Activated CD8-positive, alpha-beta memory T cell treated with anti-CD3 and anti-CD28 coated beads for 4 hours (primary cell): ENCODE measurements at places on chromosomes 2 and 18.

GRCh38 chr18:3466045-3466444, 16.1 kb downstream of the TGIF1 start:
- no peak for DNase-seq

- DNase-seq: no peak
These were observed at the start of gene GRP for GRCh38 chr18:59219672-59220163. Gene GRP (plus strand): TSS chr18:59220158. CDS start chr18:59220266, 108 bp downstream.

- DNase-seq: no peak
These were observed 16.0 kb upstream of the LDLRAD4 start for GRCh38 chr18:13202571-13202970.

GRCh38 chr2:217948351-217948791, 54.4 kb downstream of the TNS1 start:
- no peak for DNase-seq

DNA sequence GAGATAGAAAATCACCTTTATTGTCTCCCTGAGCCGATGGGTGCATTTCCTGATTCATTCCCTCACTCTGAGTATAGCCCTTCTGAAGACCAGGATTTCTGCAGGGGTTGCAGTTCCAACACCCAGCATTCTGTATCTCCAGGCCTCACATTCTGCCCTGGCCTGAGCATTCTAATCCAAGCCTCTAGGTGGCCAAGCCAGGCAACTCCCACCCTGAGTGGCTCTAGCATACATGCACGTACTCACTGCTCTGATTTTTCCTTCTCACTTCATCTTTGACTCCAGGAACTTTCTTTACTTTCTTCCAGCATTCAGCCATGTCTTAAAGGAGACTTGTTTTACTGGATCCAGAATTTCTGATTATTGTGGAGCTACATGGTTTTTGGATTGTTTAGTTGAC, 100.7 kb upstream of the STK39 start:
- DNase-seq: no peak

DNA sequence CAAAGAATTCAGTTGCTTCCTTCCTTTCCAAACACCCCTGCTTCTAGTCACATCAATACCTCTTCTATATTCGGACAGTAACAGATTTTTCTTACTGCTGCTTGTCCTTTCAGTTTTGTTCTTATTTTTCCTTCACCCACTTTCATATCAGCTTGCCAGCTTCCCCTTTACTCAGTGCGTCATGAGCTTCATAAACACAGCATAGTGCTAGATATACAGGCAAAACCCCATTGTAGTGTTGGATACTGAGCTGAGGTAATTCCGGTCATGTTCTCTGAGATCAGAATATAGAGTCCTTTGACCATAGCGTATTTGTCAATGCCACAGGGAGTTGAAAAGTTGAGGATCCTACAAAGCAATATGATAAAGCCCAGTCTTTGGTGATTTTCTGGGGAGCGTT, 2.4 kb downstream of the FARP2 start:
- DNase-seq: no peak

GRCh38 chr2:207239754-207240494, 74.2 kb upstream of the KLF7 start:
- no peak for DNase-seq

- no peak for DNase-seq
These were observed 179.7 kb downstream of the HAUS1 start for GRCh38 chr18:46283895-46284295.

DNA sequence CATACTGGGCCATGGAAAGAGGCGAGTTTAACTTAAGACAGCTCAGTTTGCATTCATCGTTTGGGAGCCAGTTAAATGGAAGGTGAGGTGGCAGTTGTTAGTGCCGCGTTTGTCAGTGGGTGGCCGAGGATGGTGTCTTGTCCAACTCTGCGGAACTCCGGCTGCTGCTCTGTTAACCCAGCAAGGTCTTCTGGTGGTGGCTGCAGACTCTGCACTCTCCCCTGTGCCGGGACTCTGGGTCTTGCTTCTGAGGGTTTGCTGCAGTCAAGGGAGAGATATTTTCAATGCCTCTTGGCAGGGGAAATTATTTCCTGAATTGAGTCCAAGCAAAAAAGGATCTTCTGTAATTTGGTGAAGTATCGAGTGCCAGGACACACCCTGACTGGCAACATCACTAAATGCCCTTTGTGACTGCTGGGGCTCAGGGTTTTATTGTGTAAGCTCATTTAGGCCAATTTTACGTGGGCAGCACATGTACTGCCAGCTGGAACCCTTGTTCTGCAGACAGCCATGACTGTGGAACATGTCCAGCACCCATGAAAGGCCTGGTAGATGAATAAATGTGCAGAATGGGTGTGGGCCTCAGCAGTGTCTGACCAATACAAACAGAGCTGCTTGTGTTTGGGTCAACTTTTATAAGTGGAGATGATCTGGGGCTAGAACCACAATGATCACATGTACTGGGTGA, 58.1 kb downstream of the IL1R2 start:
- no peak for DNase-seq

- DNase-seq: no peak
These were observed 46.3 kb upstream of the SLC39A10 start for GRCh38 chr2:195610717-195611116.

- no peak for DNase-seq
These were observed 28.7 kb upstream of the RAB1A start for GRCh38 chr2:65158557-65158956.

DNA sequence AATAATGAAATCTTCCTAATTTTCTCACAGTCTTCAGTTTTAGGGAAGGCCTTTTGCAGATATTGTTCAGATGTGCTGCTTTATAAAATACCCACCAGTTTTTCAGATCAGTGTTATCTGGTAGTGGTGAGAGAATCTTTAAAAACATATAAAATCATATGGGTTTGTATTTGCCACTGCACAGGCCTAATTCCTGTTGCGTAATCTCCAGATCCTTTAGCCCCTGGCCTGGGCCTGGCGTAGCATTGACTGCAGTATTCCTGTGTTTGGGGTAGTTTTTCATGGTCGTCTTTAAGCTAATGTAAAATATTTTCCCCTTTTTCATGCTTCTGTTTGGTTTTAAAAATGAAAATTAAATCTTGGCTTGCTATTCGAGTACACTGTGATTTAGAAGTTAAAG, 43.2 kb downstream of the TSHZ1 start:
- no peak for DNase-seq

GRCh38 chr2:43311276-43311675, 84.9 kb upstream of the ZFP36L2 start:
- no peak for DNase-seq

GRCh38 chr2:221106241-221106640, 465.9 kb downstream of the EPHA4 start:
- DNase-seq: no peak

DNA sequence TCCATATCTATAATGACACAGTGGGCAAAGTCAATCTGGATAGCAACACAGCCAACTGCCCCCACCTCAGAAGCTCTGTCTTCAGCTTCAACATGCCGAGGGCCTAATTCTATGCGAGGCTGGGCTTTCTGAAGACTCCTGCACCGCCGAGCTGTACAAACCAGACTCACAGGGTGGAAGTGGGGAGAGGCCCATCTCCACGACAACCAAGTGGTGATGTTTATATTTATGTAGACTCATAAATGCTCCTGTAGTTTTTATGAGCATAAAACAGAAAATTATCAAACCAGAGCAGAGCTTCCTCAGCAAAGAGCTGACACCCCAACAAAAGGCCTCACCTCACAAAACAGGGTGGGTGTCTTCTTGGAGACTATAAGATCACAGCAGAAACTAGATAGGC, 77.0 kb upstream of the LGALSL start:
- no peak for DNase-seq

GRCh38 chr2:23241611-23242245, 143.3 kb upstream of the KLHL29 start:
- DNase-seq: no peak

DNA sequence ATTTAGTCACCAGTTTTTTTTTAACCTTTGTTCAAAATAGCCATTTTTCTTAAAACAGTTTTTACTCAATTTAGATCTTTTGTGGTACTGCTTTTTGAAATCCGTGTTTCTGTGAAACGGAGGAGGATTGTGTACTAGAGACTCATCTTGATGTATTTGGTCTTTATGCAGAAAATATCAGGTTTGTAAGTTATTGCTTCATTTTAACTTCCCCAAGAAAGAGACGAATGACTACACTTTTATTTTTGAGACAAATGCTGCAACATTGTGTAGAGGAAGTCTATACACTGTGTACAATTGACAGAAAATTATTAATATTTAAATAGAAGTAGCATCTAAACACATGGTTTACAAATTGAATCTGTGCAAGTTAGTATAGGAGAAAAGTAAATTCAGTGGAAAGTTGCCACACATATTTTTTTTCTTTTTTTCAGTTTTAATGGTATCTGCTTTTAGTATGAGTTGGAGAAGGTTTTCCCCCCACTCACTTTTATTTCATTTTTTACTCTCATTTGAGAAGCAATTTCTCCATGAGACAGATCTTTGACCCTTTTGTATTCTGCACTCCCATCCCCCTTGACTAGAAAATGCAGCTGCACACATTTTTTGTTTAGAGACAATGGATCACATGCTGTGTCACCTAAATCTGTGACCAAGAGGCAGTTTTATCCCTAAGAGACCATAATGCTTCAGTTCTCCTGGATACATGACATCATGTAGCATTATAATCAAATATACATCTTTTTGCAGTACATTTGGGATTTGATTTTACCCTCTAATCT, 200.8 kb upstream of the STON1 start:
- DNase-seq: no peak

DNA sequence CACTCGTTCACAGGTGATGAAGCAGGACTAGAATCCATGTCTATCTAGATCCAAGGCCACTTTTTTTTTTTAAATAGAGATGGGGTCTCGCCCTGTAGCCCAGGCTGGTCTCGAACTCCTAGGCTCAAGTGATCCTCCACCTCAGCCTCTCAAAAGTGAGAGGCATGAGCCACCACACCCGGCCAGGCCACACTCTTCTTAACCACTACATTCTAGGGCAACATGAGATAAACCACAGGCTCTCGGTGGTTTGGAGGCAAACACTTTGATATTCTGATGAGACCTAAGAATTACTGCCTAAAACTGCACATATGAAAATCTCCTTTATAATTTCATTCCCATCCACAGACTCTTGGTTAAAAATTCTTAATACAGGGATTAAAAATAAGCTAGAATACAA, 51.8 kb downstream of the USP34 start:
- DNase-seq: no peak

- DNase-seq: no peak
These were observed 24.1 kb upstream of the CHRNA1 start for GRCh38 chr2:174788291-174788929.

GRCh38 chr2:11930211-11930761, 183.9 kb downstream of the LPIN1 start:
- no peak for DNase-seq

DNA sequence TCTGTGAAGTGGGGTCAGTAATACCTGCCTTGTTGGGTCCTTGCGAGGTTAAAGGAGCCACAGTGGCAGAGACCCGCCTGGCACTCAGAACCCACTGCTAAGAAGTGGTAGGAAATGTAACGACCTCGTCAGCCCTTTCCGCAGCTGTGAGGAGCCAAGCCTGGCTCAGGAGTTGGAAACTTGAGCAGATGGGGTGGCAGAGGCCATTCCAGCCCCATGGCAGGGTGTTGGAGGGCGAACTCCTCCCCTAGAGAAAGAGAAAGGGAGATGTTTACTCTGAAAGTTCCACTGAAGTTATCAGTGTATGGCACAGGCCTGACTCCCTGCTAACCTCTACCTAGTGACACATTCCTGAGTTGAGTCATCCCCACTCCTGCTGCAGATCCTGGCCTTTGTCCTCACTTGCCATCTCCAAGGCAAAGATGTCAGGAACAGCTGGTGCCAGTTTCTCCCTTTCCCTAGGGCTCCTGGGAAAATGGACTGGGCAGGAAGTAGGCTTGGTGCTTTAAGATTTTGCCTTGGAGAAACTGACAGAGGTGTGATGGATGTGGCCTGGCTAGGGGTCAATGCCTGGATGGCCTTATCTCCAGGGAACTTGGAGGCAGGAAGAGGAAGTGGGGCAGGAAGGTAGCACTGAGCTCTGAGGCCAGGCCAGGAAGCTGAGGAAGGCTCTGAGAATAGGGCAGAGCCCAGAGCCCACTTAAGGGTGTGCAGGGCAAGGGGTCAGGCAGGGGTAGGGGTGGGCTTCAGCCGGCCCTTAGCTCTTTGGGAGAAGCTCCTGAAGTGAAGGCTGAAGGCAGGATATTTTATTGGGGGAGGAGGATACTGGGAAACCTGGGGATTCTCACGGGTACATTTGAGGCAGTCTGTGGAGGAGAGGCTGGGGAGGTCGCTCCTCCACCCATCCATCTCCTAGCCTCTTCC, 888 bp downstream of the VAMP5 start:
- no peak for DNase-seq

- DNase-seq: peak; percentile 17
These were observed 23.5 kb upstream of the C18orf32 start for GRCh38 chr18:49510393-49511115.

DNA sequence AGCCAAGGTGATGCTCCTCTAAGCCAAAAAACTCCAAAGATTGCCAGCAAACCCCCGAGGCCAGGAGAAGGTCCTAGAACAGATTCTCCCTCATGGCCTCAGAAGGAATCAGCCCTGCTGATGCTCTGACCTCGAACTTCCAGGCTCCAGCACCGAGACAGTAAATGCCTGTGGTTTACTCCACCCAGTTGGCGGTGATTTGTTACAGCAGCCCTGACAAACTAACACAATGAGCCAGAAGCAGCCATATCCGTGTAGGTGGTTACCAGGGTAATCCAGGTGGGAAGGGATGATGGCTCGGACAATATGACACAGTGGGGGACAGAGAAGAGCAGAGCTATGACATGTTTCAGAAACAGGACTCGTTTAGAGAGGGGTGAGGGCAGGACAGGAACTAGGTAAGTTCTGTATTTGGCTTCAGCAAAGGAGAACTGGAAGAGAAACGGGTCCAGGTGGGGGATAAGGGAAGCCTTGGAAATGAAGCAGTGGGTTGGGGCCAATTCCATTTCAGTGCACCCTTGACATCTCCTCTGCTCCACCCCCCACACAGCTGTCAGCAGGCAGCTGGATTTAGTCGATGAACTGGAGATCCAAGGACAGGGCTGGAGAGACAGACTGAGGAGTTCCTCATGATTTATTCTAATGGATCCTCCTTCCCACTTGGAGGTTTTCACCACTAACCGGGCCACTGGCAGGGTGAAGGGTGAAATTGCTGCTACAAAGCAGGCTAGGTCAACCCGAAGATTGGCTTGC, 179.7 kb upstream of the SH3BP4 start:
- DNase-seq: no peak
